B cell (primary cell): ENCODE measurements at places on chromosomes 2 and 18.

DNA sequence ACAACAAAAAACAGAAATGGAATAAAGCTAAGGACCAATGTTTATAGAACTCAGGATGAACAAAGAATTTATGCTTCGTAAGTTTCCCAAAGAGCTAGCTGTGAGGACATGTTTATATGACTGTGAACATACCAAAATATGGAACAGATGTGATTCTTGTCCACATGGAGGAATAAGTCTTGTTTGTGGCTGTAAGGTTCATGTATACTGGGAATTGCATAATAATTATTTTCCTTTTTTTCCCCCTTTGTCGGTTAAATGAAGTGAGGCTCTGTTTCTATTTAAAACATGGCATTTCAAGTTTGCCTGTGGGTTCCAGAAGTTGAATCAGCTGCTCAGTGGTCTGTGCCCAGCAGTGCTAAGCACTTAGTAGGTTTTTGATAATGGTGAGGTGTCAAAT is 108.1 kb downstream of the FHOD3 start:
- no peak for DNase-seq

DNA sequence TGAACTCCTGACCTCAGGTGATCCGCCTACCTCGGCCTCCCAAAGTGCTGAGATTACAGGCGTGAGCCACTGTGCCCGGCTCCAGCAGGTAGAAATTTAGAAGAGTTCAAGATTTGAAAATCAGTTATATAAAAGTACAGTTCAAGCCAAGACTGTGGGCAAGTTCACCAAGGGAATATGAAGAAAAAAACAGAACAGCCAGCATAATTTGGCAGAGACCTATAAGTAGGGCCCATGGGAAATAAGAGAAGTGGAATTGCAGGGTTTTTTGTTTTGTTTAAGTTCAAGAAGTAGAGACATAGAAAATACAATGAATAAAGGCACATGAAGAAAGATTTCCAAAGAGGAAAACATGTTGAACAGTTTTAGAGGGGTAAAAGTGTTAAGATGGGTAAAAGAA is 57.9 kb downstream of the BAZ2B start:
- DNase-seq: no peak

- DNase-seq: no peak
Measured at GRCh38 chr2:170500770-170501169, 214.4 kb upstream of the SP5 start.

DNA sequence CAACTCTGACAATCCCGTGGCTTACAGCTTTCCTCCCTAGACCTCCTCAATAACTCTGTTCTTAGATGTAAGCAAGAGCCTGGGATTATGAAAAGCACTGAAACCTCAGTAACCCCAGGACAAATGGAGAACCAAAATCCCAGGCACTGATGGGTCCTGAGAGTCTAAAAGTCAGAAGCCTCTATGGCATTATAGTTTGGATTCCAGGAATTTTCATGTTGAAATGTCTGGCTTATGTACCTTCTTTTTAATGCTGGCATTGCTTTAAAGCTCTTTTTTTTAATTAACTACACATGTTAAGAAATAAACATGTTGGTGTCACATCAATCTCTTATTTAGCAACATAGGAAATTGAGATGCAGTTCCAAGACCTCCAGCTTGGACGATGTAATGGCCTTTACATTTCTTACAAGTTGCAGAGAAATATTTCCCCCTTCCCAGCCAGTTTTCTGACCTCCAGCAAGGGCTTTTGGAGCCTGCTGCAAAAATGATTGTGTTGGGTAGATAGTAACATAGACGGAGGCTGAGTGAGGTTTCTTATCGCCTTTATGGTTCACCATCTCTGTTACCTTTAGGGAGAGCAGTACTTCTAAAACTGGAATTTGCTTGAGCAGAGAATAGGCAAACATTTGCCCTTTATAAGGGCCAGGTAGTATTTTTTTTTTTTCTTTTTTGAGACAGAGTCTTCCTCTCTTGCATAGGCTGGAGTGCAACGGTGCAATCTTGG is 84.8 kb upstream of the RASGRP3 start:
- DNase-seq: no peak

DNA sequence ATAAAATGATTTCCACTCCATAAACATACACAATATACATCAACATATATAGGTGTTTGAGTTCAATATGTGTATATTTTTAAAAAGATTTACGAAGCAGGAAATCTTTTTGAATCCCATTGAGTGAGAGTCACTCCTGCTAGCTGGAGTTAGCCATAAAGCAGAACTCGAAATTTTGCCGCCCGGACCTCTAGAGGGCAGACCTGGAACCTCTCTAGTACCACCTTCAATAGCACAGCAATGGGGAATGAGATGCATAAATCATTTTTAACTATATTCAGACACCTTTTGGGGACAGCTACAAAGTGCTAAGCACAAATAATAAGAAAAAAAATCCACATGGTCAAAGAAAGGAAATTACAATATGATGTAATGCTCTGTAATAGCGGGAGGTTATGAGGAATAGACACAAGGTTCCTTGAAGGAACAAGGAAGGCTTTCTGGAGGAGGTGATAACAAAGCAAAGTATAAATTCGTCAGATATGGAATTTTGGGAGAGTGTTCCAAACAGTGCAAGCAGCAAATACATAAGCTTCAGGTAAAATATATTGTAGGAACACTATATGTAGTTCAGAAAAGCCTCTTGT is 533.4 kb downstream of the ERBB4 start:
- no peak for DNase-seq

- no peak for DNase-seq
Measured at GRCh38 chr18:32777049-32777448, 4.2 kb upstream of the KLHL14 start.

DNA sequence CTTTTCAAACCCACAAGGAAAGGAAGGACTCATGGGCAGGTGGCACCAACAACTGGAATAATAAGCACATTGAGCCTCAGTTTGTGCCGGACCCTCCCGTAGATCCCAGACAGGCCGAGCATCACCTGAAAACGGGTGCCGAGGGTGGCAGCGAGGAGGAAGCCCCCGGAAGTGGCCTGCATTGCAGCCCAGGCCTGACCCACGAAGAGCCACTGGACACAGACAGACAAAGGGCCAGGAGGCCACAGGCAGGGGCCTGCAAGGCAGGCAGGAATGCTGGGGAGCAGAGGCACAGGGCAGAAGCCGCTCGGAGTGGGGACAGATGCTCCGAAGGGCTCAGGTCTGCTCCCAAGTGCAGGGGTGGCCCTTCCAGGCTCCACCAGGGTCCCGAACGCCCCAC is 31.7 kb downstream of the MTERF4 start:
- no peak for DNase-seq

GRCh38 chr2:44360749-44361329 is 455 bp downstream of the PREPL start:
- no peak for DNase-seq

- peak; percentile 60 for DNase-seq
Measured at GRCh38 chr2:179252423-179252822, 12.2 kb downstream of the SESTD1 start.

GRCh38 chr18:36602071-36602470 is 226.7 kb downstream of the TPGS2 start:
- no peak for DNase-seq

- no peak for DNase-seq
Measured at GRCh38 chr2:86333378-86333777, 4.0 kb downstream of the REEP1 start.

GRCh38 chr2:20643060-20643459 is 7.8 kb downstream of the HS1BP3 start:
- no peak for DNase-seq

GRCh38 chr2:72920318-72921087 is 3.2 kb downstream of the EMX1 start:
- peak; percentile 68 for DNase-seq

- DNase-seq: no peak
Measured at GRCh38 chr2:193868833-193869232, 1674.1 kb upstream of the TMEFF2 start.

DNA sequence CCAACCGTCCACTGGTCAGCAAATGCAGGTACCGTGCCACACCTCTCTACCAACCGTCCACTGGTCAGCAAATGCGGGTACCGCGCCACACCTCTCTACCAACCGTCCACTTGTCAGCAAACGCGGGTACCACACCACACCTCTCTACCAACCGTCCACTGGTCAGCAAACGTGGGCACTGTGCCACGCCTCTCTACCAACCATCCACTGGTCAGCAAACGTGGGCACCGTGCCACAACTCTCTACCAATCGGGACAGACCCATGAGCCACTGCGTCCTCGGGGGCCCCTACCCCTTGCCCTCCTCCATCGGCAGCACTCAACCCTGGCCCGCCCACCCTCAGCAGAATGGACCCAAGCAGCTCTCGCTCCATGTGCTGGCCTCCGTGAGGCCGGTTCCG is 226.4 kb upstream of the SALL3 start:
- DNase-seq: no peak

DNA sequence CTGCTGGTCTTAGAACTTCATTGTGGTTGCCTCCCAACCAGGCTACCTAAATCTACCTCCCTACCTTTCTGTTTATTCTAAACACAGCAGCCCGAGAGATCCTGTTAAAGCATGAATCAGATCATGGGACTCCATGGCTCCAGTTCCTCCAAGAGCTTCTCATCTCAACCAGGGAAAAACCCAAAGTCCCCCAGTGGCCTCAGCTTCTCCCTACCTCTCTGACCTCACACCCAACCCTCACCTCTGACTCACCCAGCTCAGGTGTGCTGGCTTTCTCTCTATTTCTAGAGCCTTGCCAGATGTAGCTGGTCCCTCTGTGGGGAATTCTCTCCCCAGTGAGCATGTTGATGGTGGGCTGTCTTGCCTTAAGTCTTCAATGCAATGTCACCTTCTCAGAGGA is 93.8 kb upstream of the COPS8 start:
- no peak for DNase-seq

- DNase-seq: no peak
Measured at GRCh38 chr2:230925879-230926765, 1.1 kb upstream of the GPR55 start.

DNA sequence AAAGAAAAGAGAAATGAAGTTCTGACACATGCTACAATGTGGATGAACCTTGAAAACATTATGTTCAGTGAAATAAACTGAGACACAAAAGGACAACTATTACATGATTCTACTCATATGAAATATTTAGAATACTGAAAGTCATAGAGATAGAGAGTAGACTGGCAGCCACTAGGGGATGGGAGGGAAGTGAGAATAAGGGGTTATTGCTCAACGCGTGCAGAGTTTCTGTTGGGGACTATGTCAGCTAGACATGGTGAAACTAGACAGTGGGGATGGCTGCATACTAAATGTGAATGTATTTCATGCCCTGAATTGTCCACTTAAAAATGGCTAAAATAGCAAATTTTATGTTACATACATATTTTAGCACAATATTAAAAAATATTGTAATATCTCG is 108.7 kb upstream of the ATL2 start:
- DNase-seq: no peak

- DNase-seq: no peak
Measured at GRCh38 chr2:219175486-219175885, 1.2 kb downstream of the CNPPD1 start.

- no peak for DNase-seq
Measured at GRCh38 chr2:232637866-232638583, 4.6 kb downstream of the EFHD1 start.

- no peak for DNase-seq
Measured at GRCh38 chr18:56402872-56403516, 235.4 kb downstream of the TXNL1 start.

- no peak for DNase-seq
Measured at GRCh38 chr18:45670281-45670962, 53.6 kb upstream of the SLC14A1 start.

DNA sequence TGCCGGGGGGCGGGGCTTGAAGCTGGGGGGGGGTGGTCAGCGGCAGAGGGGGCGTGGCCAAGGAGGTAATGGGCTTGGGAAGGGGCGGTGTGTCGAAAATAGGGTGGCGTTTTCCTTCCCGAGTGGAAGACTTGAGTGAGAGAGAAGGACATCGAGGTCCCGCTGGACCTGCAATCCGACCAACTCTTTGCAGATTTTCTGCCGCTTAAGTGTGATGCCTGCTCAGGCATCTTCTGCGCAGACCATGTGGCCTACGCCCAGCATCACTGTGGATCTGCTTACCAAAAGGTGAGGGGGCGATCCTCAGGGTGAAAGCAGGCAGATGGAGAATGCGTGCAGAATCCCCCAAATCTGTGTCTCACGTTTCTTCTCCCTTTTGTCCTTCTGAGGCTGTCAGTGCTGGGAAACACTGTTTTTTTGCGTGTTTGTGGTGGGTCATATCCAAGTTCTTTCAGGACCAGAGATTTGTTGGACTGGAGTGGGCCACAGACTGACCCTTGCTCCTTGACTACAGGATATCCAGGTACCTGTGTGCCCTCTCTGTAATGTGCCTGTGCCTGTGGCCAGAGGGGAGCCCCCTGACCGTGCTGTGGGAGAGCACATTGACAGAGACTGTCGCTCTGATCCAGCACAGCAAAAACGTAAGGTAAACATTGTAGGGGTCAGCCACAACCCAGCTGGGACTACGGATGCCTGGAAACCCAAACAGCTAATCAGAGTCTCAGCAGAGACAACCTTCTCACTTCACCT is 727 bp downstream of the ZFAND2B start:
- DNase-seq: no peak

GRCh38 chr2:43343573-43344304 is 117.3 kb upstream of the ZFP36L2 start:
- DNase-seq: no peak

GRCh38 chr2:239903803-239904202 is 121.3 kb downstream of the NDUFA10 start:
- no peak for DNase-seq

- no peak for DNase-seq
Measured at GRCh38 chr18:25819746-25820363, 270.6 kb downstream of the SS18 start.

GRCh38 chr2:25228848-25229278 is 60.5 kb upstream of the POMC start:
- peak; percentile 79 for DNase-seq

- DNase-seq: no peak
Measured at GRCh38 chr2:1650085-1650872, 94.0 kb downstream of the PXDN start.

- DNase-seq: no peak
Measured at GRCh38 chr2:169081551-169081950, 12.2 kb downstream of the DHRS9 start.

DNA sequence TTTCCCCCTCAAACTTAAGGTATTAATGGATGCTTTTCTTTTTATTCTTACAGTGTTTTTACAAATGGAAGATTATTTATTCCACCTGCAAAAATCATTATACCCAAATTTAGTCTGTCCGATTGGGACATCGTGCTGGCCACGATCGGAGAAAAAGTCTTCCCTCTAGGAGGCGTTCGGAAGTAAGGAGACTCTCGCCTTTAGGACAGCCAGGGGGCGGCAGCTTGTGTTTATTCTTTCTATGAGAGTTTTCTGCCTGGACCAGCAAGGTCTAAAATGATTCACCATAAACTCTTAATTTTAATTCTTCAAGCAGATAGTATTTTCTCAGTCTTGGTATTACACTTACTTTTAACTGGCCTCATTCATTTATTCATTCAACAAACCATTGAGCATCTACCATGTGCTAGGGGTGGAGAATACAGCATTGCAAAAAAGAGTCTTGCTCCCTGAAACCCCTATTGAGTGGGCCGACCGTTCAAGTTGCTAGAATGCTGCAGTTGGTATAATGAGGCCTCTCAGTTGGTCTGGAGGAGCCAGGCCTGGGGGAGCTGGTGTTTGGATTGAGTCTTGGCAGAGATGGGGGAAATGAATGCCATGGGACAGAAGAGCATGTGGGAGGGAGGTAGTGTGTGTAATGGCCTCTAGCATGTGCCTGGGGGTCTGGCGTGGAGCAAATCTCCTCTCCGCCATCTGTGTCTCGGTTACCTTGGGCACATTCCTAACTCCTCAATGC is 38.7 kb downstream of the DCDC2C start:
- no peak for DNase-seq

- DNase-seq: no peak
Measured at GRCh38 chr18:68722821-68723220, 7.9 kb upstream of the TMX3 start.
